ENCODE measurements at places on chromosomes 5 and 9.

- DNase-seq = no peak
Observed at GRCh38 chr5:31823472-31823871, 184.5 kb downstream of the PDZD2 start.

GRCh38 chr5:68148096-68148495 lies 67.5 kb upstream of the PIK3R1 start:
- no peak for DNase-seq

- DNase-seq = no peak
Observed at GRCh38 chr5:55923865-55924500, 70.8 kb downstream of the IL6ST start.

DNA sequence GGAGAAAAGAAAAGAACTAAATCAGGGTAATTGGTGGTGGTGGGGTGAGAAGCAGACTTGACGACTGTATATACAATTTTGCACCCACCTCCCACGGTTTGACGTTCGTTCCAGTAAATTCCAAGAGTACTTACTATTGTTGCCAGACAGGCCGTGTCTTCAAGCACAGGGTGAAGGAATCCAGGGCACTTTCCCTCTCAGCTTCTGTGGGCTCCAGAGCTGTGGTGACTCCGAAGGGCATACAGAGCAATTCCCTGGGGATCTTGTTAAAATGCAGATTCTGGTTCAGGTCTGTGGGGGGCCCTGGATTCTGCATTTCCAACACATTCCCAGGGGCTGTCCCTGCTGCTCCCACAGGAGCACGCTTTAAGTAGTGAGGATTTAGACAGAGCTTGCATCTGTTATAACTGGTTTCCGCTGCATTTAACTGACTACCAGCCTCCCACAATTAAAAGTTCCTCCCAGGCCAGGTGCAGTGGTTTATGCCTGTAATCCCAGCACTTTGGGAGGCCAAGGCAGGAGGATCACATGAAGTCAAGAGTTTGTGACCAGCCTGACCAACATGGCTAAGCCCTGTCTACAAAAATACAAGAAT lies 49.3 kb upstream of the FANCC start:
- DNase-seq = no peak

GRCh38 chr5:82045554-82046275 lies 73.9 kb downstream of the ATG10 start:
- DNase-seq = no peak

DNA sequence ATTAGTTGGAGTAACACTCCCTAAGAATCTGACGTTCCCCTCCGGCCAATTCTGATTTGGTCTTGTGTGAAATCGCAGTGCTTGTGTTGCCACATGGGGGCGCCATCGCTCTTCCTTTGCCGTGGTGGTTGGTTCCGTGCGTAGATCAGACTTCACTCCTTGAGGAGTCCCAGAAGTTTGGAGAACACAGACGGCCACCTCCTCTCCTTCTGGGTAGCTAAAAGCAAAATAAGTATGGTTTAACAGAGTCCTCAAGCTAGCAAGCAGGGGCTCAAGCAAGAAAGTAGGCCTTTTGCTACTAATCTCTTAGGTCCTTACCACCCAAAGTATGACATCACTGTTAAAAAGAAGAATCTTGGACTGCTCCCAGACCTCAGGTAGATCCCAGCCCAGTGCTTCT lies 59.5 kb downstream of the HSPA4 start:
- peak; percentile 80 for DNase-seq

DNA sequence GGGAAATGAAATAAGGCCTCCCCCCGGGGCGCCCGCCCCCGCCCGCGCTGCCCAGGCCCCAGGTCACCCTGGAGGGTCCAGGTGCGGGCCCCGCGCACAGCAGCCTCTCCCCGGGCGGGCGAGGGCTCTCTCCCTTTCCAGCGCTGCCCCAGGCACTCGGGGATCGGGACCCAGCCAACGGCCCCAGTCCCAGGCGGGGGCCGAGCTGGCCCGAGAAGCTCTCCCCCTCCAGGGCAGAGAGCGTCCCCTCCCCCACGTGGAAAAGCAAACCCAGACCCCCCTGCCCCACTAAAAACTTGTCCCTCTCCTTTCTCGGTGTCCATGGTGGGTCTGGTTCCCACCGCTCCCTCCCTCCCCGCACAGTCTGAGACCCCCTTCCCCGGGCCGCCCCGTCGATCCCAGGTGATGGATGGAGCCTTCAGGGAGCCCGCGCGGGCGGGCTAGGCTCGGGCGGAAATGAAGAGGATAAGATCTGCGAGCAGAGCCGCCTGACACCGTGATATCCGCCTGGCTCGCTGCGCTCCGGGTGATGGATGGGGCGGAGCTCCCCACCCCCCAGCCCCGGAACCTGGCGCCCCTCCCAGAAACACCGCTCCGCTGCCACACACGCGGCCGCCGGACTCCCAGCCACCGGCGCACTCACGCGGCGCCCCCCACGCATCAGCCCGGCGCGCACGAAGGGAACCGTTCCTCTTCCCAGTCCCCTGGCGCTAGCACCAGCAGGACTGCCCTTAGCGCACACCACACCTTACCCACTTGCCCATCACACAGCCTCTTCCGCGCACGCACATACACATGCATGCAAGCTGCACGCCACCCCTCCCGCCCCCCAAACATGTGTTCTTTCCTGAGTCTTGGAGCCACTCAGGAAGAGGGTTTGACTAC lies 81.7 kb upstream of the ZBTB43 start:
- DNase-seq = peak; percentile 77

DNA sequence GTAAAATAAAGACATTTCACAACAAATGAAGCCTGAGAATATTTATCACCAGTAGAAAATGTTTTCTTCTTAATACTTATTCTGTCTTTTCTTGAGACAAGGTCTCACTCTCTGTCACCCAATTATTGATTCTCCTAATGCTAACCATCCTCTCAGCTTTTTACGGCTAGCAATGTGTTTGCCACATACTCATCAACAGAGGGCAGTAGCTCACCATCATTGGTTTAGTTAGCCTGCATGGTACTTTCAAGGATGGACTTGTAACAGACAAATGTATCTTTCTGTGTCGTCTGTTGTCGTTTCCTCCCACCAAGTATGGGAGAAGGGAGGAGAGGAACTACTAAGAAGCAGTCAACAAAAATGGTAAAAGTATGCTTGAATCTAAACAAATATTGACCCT lies 5.9 kb upstream of the ACO1 start:
- no peak for DNase-seq
